ENCODE measurements at places on chromosomes 12 and 14.

DNA sequence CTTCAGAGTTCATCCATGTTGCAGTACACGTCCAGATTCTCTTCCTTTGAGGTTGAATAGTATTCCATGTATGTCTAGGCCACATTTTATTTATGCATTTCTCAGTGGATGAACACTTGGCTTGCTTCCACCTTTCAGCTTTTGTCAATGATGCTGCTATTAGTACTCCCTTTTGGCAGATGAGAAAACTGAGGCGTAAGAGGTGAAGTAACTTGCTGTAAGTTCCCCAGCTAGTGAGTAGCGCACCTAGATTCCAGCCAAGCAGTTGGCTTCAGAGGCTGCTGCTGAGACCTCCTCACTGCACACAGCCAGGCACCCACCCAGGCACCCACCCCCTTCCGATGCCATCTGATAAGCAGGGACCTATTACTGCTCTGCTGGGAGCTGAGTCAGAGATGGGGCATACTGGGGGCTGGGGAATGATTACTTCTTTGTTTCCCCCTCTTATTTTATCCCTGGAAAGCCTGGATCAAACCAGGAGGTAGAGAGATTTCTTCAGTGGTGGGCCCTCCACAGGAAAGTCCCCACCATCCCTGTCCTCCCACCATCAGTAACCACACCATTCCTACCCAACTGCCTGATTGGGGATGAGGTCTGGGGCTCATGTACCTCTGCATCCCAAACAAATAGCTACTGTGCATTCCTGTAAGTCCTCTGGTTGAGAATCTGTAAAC, 234.6 kb downstream of the PCNX1 start:
- no peak for DNase-seq

- DNase-seq = no peak
Observed at GRCh38 chr12:108277613-108278012, 61.5 kb downstream of the CMKLR1 start.

GRCh38 chr12:26971963-26972362, 33.7 kb downstream of the FGFR1OP2 start:
- no peak for DNase-seq

DNA sequence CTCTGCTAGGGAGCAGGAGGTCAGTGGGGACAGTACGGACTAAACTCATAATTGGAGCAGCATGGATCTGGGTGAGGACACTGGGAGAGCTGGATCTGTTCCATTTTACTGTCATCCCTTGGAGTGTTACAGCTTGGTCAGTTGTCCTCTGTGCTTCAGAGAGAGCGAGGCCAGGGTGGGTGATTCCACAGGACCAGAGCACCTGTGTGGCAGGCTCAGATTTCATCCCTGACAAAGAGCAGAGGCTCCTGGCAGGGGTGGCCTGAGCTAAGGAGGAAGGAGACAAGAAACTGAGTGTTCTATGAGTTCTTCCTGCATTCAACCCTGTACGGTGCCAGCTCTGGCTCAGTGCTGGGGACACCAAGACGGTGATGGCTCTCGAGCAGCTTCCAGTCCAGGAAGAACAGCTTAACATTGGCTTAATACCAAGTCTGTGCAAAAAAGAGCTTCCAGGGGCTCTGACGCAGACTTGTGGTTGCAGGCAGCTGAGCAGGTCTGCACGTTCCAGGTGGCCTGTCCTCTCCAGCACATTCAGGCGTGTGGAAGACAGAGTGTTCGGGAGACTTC, 8.4 kb upstream of the PGF start:
- no peak for DNase-seq

GRCh38 chr12:64385468-64385867, 5.1 kb downstream of the C12orf56 start:
- no peak for DNase-seq

GRCh38 chr12:5453466-5453865, 21.6 kb downstream of the NTF3 start:
- peak; percentile 41 for DNase-seq

DNA sequence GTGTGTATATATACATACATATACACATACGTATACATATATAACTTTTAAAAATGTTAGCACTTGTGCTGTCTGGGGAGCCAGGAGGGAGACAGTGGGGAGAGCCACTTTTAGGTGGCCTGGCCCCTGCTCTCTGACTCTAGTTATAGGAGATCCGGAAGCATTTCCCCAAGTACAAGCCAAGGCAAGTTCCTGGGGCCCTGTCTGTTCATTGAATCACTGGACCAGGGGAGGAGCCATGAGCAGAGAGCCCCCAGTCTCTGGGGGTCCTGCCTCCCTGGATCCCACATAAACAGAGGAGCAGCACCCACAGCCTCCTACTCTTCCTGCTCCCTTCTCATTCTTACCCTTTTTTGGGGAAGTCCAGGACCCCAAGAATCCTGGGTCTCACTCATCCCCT, 45.4 kb upstream of the TMED10 start:
- DNase-seq = no peak

GRCh38 chr12:113504917-113505316, 33.2 kb upstream of the LHX5 start:
- no peak for DNase-seq

DNA sequence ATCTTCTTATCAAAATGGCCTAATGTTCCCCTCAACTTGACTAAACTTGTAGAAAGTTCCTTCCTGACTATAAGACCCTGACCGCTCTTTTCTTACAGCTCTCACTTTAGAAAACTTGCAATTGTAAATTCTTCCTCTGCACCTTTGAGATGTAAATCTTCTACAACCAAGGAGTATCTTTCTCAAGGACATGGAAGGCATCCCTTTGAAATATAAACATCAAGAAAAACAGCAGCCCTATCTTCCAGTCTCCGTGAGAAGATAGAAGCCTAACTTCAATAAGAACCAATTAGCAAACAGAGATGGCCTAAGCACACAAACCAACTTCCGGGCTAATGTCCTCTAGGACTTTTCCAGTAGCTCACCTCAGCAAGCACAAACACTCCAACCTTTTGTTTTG, 210.3 kb downstream of the CPNE8 start:
- DNase-seq = no peak

DNA sequence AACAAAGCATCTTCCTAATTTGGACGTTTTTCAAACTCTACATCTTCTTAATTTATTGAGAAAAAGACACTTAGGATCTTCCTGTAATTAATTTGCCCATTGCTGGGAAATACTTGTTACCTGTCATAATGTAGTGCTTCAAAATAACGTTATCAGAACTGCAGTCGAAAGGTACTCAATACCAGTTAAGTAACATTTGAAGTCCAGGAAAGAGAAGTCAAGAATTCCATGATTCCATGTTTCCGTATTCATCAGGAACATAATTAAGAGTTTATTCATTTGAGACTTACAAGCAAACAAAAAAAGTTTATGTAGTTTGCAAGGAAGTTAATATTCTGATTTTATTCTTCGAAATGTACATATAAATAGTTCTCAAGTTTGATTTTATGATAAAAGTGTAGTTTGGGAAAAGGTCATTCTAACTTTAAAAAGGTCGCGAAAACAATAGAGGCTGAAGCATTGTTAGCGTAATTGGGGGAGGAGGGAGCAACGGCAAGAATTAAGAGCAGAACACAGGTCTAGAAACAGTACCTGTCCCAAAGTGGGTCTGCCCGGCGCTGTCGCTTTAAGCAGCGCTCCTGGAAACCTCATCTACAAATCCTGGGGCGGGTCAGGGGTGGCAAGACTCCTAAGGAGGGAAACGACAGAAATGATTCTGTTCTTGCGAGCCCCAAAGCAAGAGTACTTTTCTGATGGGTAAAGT, 1.2 kb upstream of the KCNMB4 start:
- no peak for DNase-seq

DNA sequence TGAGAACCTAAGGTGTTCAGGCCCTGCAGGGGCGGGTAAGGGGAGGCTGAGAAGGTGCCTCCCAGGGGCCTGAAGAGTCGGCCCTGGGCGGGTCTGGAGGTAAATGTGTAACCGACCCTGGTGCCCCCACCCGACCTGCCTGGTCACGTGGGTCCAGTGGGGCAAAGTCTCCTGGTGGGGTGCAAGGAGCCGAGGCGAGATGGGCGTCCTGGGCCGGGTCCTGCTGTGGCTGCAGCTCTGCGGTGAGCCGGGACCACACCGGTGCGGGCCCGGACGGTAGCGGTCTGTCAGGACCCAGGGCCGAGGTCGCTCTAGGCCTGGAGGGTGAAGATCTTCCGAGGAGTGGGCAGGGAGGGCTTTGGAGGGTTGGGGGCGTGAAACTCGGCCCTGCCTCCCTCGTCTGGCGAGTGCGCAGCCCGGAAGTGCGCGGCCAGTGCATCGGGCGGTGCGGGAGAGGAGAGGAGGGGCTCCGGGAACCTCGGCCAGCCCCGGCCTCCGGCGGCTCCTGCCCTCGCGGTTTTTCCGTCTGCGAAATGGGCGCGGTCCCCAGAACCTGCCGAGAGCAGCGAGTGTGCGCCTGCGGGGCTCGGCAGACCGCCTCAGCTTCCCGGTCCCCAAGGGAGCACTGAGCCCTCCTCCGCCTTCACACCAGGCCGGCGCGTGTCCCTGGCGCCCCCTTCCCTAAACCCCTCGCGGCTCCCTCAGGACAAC, at the start of gene AMN:
TSS of gene AMN (plus strand) at position 174 of the 711 bp plus-strand sequence. CDS start at position 200, 26 bp downstream.
- no peak for DNase-seq

DNA sequence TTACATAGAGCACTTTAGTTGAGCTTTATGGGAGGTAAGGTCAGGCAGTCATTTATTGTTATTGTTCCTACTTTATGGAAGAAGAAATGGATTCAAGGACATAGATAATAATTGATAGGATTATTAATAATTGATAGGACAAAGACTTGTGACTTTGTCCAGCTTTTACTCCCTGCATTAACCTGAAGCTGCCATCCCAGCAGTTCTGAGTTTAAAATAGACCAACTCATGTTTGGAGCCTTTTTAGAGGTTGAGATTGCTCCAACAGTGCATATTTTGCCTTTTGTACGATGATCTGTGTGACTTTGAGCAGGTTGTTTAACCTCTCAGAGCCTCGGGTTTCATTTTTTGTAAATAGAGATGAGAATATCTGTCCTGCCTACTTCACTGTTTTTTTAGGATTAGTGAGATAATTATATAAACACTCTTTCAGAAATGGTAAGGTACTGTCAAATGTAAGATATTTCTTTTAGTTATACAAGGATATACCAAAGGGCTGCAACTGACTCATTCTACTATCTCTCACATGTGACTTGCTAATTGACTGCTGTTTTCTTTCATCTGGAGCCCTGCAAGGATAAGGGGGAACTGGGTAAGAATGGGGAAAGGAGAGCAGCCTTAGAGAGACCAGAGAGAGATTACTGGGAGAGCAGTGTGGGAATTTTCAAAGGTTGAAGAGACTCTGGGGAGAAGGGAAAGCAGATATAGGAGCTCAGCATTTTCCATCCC, 15.3 kb downstream of the WDR20 start:
- no peak for DNase-seq

DNA sequence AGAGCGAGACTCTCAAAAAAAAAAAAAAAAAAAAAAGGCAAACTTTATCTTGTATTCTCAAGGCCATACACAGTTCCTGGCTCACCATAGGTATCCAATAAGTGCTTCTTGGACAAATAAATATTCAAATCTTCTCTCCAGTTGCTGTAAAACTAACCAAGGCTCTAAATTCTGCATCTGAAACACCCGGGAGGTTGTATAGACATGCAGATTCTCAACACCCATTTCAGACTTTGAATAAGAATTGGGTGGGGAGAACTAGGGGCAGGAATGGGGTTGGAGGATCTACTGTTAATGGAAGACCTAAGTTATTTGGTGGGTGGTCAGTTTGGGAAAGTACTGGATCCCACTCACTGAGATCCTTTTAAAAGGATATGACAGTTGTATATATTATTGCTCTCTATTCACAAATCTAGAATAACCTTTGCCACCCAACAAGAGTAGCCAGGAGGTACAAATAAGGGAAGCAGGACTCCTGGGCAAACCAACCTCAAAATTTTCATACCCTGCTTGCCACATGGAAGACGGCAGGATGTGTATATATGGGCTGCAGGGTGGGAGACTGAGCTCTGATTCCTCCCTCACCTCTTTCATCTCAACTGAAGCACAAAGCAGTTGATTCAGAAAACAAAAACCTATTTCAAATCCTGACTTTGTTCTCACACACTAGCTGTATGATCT, 879 bp downstream of the GDF3 start:
- no peak for DNase-seq

- DNase-seq = no peak
Observed at GRCh38 chr12:2092890-2093289, 40.1 kb downstream of the CACNA1C start.

DNA sequence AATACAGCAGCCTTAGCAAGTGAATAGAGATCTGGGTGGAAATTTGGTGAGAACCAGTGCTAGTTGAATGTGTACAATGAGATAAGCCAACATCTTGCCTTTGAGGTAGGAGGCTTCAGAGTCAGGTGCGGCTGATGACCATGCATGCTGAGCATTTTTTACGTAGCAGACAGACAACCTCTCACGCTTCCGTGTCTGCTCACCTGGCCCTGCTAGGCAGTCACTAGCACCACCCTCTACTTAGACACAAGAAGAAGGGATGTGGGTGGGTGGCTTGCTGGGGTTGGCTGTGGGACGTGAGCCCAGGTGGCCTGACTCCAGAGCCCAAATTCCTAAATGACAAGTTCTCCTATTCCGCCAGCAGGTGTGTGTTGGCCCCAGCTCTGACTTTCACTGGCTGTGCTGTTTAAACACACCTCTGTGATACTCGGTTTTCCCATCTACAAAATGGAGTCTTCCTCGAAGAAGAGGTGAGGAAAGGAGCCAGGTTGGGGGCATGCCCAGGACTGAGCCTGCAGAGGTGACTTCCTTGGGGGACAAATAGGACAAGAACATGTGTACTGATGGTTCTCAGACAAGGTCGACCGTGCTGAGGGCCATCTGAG, 57.8 kb upstream of the BCL11B start:
- no peak for DNase-seq

DNA sequence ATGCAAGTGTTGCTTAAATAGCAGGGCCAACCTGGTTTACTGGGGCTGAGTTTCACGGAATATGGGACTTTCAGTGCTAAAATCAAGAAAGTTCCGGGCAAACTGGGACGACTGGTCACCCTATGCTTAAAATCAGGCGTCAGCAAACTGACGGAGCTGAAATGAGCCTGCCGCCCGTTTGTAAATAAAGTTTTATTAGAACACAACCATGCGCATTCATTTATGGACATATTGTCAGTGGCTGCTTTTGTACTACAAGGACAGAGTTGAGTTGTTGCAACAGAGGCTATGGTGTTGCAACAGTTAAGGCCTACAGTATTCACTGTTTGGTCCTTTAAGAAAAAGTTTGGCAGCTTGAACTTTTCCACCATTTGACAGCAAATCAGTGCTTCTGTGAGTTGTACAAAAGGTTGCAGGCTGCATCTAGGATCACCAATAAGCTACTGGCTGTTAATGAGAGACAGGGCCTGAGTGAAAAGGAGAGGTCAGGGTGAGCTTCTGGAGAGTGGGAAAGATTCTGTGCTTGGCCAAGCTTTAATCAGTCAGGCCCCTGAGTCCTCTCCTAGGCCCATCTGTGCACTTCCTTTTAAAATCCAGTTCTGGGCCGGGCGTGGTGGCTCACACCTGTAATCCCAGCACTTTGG, 13.3 kb downstream of the SELPLG start:
- no peak for DNase-seq
